ENCODE measurements at places on chromosomes 2 and 18.
A peak's percentile ranks its signal among the peaks of the same experiment; 100 is the strongest.

GRCh38 chr2:10935953-10936942 is 24.5 kb downstream of the KCNF1 start:
- no peak for DNase-seq

DNA sequence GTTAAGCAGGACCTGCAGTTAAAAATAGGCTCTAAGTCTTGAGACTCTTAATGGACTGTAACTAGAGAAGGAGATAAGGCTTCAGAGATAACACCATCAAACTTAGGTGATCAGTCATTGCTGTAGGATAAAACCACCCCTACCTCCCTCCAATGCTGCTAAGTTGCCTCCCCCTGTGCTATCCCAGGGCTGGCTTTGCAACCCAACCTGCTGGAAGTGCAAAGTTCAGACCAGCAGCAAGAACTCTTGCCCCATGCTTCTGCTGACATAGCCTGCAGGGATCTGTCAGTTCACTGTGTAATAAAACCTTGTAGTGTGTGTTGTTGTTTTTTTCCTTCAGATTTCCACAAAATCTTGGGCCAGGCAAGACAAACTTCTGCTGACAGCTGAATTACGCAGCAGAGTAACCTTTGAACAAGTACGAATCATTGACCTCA is 57.4 kb upstream of the EPB41L3 start:
- DNase-seq = no peak

DNA sequence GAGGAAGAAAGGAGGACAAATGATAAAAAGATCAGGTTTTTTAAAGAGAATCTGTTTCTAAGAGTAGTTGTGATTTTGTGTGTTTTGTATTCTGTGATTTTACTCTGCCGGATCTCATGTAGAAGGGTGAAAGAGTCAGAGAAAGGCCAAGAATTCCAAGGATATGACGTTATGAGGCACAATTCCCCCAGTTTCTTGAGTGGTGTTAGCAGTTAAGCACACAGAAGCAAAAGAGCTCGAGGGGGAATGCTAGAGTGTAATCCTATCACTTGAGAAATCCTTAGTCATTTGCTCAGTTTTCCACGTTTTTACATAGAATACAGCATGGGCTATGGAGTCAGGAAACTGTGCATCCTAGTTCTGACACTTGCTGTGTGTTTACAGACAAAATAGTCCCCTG is 34.8 kb downstream of the METTL4 start:
- DNase-seq = no peak

- DNase-seq = no peak
Measured at GRCh38 chr2:48412443-48413250, 117.3 kb upstream of the STON1 start.

- no peak for DNase-seq
Measured at GRCh38 chr2:124328397-124328796, 303.3 kb downstream of the CNTNAP5 start.

- no peak for DNase-seq
Measured at GRCh38 chr2:134381141-134381540, 127.3 kb downstream of the MGAT5 start.

- peak; percentile 70 for DNase-seq
Measured at GRCh38 chr2:162840598-162841246, 2.2 kb upstream of the KCNH7 start.

DNA sequence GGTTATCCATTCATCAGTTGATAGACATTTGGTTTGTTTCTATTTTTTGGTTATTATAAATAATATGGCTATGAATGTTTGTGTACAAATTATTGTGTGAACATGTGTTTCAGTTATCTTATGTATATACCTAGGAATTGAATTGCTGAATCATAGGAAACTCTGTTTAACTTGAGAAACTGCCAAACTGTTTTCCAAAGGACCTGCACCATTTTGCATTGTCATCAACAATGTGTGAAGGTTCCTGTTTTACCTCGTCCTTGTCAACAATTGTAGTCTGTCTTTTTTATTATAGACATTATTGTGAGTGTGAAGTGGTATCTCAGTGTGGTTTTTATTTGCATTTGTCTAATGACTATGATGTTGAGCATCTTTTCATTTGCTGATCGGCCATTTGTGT is 17.1 kb downstream of the PDK1 start:
- no peak for DNase-seq

DNA sequence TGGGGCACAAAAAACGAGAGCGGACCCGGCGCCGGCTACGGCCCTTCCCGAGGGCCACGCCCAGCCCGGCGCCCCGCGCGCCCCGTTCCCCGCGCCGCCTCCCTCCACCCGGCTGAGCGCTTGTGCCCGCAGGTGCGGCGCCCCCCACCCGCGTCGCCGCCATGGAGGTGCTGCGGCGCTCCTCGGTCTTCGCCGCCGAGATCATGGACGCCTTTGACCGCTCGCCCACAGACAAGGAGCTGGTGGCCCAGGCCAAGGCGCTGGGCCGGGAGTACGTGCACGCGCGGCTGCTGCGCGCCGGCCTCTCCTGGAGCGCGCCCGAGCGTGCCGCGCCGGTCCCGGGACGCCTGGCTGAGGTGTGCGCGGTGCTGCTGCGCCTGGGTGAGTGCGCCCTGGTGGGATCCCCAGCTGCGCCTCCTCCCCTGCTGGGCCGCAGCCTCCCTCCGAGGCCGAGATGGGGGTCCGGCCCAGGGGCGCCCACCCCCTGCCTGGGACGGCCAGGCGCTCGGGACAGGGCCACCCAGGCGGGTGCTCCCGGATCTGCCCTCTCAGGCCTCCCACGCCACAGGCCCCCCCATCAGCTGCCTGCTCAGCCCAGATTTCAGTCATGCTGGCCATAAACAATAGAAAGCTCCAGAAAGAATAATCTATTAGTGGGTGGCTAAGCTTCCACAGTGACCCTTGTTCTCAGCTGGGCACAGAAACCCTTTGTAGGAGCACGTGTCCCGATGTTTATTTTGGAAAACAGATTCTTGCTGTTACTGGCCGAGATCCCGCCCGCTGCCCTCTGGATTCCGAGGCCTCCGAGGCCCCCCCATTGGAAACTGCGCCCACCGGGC is 997 bp downstream of the BOK start:
- no peak for DNase-seq

DNA sequence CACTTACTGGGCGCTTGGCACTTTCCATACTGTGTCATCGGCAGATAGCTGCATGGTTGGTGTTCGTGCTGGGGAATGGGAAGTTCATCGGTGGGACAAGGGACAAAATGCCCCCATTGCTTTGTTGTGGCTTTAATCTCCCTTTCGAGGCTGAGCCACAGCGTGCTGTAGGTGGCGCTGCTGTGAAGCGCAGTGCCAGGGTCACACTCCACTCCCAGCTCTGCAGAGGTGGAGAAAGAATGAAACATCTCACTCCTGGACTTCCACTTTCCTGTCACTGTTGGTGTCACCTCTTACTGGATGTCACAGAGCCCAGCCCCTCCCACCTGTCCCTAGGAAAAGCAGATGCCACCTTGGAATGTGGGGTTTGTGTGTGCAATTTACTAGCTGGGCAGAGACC is 8.7 kb downstream of the TYMS start:
- no peak for DNase-seq

DNA sequence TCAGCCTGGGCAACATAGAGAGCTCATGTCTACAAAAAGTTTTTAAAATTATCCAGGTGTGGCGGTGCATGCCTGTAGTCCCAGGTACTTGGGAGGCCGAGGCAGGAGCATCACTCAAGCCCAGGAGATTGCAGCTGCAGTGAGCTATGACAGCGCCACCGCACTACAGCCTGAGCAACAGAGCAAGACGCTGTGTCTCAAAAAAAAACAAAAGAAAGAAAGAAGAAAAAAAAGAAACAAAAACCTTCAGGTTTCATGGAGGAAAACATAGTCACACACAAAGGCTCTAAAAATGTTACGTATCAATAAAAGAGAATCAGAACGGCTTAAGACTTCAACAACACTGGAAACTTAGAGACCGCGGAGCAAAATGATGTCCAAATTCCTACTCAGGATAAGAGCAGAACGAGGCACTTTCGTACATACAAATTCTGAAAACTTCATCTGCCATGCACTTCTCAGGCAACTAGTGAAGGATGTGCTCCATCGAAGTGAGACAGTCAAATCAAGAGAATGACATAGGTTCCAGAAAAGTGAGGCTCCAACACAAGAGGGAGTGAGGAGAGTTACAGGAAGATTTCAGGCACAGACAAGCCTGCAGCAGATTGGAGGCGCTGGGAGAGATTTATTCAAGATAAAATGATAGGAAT is 4.4 kb downstream of the HDLBP start:
- no peak for DNase-seq

DNA sequence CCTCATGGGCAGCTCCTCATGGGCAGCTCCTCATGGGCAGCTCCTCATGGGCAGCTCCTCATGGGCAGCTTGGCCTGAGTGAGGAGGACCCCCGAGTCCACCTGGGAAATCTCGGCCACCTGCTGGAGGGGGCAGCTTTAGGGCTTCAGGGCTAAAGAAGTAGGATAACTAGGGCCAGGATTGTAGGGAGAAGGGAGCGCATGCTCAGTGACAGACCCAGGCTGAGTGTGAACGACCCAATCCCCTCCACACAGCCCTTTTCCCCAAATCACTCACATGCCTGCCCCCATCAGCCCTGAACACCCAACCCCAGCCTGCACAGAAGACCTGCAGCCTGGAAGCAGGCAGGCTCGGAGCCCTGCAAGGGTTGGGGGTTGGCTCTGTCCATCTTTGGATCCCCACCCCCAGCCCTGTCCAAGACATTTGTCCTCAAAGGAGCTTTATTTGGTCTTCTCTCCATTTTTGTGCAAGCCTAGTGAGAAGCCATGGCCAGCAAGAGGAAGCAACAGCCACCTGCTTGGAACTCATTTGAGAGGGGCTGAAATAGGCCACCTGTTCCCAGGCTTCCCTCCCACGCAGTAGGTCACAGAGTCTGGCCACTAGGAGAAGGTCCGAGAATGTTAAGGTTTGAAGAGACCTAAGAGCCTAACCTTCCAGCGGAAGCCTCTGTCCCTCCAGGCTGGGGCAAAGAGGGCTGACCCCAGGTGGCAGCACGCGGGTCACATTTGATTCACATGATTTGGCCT is 249.9 kb downstream of the TNS1 start:
- DNase-seq = no peak

- DNase-seq = no peak
Measured at GRCh38 chr2:175874291-175874690, 127.8 kb downstream of the LNPK start.

DNA sequence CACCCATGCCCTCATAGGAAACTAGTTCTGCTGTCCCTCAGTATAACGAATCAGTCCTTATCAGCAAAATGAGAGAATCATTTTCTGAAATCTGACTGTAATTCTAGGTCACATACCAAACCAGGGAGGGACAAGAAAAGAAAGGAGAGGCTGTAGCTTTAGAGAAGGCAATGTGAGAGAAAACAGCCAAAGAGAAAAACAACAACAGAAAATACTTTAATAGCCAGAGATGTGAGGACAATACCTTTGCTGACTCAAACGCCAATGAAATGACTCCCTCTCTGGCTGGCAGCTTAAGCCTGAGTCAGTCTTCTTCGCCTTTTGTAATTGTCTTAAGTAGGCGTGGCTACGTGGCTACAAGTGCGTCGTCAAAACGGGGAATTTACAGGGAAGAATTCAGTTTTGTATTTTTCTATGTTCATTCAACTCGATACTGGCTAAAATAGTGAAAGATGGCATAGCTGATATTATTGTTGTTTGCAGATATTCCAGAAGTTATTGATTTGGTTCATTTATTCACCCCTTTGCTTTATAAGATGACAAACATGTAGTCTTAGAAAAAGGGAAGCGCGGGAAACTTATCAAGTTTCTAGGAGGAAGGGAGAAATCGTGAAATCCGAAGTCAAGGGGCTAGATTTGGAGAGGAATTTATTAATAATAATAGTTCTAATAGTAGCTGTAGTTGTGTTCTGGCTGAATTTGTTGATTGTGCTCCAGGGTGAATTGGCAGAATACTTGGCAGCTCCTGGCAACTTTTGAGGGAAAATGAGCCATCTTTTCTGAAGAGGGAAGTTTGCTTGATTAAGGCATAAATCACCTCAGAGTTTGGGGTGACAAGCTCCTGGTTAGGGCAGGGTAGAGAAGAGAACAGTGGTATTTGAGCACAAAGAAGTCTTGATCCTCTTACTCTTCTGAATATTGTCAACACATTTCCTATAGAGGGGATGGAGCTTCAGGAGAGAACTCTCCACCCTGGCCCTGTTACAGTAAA is at the start of gene IL1A:
Gene IL1A, minus strand, starts transcription at position 295 of the 991 bp plus-strand sequence. CDS start 723 bp downstream, outside the sequence.
- no peak for DNase-seq

DNA sequence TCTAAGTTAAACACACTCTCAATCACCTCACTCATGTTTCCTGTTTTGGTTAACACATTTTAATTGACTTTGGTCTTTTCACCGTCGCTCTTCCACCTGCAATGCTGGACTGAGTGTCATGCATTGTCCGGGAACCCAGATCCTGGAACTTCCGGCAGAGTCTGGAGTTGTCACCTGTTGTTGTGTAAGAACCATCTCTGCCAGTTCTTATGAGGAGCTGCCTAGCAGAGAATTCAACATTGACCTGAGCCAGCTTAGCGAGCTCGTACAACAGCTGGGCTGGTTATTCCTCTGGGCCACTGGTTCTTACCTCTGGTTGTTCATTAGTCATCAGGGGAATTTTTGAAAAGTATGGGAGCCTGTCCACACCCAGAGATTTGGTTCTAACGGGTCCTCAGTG is 75.7 kb downstream of the BCL2L11 start:
- DNase-seq = no peak

- no peak for DNase-seq
Measured at GRCh38 chr2:113190871-113191270, 17.1 kb downstream of the PSD4 start.

- DNase-seq = no peak
Measured at GRCh38 chr2:231613331-231613662, 20.6 kb downstream of the TEX44 start.

DNA sequence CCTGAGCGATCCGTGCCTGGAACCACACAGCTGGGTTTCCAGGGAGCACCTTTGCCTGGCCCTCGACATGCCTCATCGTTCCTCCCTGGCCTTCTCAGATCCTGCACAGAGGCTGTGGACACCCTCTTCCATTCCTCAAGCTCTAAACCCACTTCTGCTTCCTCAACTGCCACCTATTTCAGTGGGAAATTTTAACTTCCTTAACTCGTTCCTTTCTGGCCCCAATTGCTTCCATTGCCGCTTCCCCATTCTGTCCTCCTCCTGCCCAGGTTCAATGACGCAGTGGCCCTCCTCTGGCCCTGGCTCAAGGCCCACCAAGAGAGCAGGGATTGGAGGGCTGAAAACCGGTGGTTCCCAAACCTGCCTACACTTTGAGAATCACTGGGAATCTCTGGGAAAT is 4.8 kb upstream of the B3GNT7 start:
- no peak for DNase-seq

DNA sequence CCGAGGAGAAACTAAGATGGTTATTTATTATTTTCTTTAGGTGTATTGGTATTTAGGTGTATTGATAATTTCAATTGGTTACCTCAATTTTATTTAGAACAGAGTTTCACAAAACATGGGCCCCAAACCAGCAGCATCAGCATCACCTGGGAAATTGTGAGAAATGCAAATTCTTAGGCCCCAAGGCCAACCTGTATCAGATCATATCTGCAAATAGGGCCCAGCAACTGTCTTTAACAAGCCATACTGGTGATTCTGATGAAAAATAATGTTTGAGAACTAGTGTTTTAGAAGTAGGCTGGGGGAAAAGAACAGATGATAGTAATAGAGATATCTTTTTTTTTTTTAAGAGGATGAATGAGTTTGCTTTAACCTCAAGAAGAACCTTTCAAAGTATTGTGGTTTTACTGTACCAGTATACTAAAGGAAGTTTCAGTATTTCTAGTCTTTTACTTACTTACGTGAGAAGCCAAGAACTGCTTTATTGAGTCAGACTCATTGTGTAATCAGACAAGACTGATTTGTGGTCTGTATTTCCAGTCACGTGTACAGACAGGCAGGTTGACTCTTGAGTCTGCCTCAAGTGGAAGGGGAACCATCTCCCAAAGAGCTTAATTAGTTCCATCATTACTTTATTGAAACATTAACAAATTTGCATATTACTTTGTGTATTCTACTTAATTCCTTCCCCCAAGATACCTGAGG is 60.4 kb upstream of the GAREM1 start:
- peak; percentile 33 for DNase-seq

- DNase-seq = no peak
Measured at GRCh38 chr2:73601780-73602179, 40.4 kb downstream of the NAT8 start.
